Renal cortex interstitium (tissue), 15 donors: ENCODE measurements at places on chromosomes 7 and 10.

DNA sequence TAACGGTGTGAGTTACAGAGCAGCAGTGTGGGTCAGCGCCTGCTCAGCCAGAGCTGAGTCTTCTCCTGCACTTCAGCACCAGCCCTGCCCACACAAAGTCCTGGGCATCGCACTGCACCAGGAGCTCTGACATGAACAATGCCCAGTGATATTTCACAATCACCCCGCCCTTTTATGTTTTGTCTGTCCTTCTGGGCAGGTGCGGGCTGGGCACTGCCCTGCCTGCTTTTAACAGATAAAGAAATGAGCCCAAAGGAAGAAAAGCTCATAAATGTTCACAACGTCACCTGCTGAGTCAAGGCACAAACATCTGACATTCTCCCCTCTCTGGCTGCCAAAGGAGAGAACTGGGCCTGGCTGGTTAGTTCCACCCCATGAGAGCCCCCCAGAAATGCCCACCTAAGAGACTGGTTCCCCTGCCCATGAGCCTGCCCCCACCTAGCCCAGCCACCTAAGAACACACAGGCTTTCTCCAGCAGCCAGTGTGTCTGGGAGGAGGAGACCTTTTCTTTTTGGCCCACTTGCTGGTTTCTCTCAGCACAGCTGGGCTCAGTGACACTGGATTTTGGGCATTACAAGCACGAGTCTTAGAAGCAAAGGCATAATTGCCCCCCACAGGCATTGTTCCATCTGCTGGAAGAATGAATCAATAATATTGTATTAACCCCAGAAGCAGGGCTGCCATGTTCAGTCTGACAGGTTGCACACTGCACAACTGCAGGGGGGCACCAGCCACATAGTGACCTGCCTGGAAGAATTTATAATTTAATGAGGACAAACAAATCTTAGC is 22.3 kb downstream of the CALML3 start:
- DNase-seq, result no peak

DNA sequence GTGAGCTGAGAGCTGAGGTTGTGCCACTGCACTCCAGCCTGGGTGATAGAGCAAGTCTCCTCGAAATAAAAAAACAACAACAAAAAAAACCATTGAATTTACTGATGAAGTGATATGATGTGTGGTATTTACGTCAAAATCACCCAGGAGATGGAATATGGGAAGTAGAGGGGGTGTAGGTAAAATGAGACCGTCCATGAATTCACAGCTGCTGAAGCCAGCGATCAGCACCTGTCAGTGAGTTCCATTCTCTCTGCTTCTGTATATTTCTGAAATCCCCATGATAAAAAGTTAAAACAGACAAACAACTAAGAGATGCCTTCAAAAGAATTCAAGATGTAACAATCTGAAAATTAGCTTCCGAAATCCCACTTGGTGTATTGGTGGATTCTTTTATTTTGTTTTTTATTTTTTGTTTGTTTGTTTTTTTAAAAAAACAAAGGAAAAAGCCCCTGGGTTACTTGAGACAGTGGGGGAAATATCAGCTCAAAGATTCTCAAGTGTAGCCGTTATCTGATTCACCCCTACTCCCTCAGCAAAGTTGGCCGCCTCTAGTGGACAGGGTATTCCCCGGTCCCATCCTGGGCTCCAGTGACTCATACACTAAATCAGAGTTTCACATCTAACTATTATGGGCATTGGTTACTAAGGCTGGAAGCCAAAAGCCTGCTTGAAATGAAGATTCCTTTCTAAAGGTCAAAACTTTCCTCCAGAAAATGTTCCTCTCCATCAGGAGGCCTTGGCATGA is 76.4 kb downstream of the MAP3K8 start:
- DNase-seq, result no peak

- no peak for DNase-seq
Observed at GRCh38 chr10:13624630-13625029, 37.9 kb downstream of the PRPF18 start.

DNA sequence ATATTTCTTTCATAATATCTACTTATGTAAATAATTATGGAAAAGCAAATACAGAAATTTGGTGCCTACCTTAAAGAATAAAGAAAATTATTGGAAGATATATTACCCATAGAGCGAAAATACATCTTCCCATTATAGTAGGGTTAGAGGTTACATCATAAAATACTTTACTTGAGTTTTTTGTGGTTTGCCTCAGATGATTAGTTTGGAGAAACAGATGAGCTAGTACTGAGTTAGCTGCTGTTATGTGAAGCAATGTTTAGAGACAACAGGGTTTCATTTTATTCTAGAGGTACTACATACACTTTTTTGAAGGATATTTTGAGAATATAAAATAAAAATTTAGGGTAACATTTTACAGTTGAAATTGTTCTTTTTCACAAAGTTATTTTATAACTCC is 2.9 kb upstream of the MLLT10 start:
- no peak for DNase-seq

DNA sequence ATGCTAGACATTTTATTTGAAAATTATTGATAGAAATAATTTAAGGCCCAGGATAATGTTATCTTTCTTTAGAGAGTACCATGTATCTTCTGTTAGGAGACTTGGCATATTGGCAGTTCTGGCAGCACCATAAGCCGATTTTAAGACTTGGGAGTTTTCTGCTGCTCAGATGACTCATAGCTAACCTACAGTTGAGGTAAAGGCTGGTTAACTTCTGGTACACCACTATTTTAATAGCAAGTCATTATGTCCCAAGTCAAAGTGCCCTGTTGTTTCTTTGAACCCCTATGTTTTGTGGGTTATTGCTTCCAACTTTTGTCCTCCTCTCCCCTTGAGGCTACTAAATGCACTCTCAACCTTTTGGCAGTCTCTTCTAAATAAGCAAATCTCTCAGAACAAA is 25.2 kb downstream of the ATRNL1 start:
- DNase-seq, result no peak

DNA sequence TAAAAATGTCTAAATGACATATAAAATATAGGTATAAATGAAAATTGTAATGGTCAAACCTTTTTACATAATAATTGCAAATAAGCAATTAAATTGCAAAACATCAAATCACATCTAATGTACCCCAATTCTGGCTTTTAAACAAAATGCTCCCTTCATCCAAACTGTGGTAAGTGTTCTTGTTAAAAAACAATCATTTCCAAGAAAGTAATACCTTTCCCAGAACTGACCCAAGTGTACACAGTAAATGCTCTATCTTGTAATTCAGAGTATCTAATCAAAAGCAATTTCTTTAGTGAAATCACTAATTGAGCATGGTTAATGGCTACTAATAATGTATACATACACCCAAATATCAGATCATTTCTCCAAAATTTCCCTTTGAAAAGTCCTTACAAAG is 28.0 kb downstream of the ITGB1 start:
- DNase-seq, result no peak

GRCh38 chr10:475709-476454 is 213.6 kb downstream of the DIP2C start:
- no peak for DNase-seq

DNA sequence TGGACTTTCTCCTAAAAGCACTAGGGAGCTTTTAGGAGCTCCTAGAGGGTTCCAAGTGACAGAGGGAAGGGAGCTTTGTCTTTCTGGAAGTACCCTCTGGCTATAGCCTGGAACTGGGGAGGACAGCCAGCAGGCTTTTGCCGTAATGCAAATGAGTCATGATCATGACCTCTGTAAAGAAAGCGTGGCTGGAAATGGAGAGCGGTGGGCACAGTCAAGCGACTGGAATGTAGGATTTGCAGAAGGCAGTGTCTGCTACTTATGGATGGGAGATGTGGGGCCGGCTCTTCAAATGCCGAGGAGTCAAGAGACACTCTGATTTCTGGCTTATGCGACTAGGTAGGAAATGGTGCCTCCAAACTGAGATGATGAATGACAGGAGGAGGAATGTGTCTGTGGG is 34.6 kb upstream of the PLPP4 start:
- no peak for DNase-seq

- no peak for DNase-seq
Observed at GRCh38 chr7:157896774-157897555, 560.2 kb downstream of the DNAJB6 start.

- no peak for DNase-seq
Observed at GRCh38 chr10:78217336-78217735, 183.7 kb downstream of the RPS24 start.

DNA sequence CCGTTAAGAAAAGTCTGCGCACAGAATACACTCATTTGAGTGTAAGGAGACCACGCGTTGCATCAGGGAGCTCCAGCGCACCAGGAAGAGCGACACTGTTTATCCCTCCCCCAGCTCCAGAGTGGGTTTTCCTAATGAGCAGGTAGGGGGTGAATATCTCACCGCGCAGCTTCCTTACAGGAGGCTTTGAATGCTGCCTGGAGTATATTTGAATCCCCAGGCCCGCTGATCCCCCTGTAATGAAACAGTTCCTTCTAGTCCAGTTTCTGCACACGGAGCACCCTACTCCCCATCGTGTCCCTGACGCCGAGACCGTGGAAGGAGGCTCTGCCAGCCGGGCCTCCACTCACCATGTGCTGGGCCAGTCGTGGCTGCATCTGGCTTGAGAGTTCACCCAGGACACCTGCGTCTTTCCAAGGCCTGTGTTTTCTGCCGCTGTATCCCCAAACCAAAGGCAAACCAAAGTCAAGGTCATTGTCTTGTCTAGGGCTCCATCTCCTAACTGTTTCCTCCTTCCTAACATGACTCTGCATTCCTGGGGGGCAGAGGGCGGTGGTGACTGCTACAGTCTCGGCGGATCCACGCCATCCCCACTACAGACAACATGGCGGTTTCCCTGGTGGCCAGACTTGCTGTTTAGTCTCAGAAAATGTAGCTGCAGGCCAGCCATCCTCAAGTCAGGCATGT is 167.8 kb downstream of the USP6NL start:
- no peak for DNase-seq

DNA sequence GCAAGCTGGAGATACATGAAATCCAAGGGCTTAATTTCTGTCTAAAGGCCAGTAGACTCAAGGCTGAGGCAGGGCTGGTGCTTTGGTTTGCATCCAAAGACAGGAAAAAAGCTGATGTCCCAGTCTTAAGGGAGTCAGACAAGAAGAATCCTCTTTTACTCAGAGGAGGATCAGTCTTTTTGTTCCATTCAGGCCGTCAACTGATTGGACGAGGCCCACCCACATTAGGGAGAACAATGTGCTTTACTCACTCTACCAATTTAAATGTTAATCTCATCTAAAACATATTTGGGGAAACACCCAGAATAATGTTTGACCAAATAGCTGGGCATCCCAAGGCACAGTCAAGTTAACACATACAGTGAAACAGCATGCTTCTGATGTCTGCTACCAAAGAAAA is 388.5 kb upstream of the CHRM2 start:
- DNase-seq, result no peak

GRCh38 chr7:131816391-131817007 is 260.1 kb upstream of the PODXL start:
- no peak for DNase-seq

GRCh38 chr7:151249034-151249731 is 689 bp upstream of the SMARCD3 start:
- no peak for DNase-seq

DNA sequence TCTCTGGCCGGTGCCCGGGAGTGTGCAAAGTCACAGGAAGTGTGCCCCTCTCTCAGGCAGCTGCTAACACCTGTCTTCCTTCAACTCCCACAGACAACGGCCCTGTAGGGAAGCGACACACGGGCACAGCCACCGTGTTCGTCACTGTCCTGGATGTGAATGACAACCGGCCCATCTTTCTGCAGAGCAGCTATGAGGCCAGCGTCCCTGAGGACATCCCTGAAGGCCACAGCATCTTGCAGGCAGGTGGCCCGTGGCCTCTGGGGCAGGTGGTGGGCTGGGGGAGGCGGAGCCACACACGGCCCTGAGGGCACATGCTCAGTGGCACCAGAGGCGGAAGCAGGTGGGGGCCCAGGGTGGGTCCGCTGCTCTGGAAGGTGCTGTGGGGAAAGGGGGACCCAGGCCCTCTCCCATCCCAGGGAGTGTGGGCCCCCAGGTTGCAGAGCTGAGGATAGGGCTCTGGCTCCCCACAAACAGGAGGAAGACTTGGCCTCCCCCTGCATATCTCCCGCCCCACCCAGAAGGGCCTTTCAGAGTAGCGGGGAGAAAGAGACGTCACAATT is 6.9 kb downstream of the C10orf105 start:
- DNase-seq, result no peak

GRCh38 chr10:83127942-83128575 is 1011.2 kb upstream of the GHITM start:
- DNase-seq, result no peak

GRCh38 chr7:133183042-133183794 is 69.7 kb upstream of the EXOC4 start:
- DNase-seq, result no peak

GRCh38 chr10:59854571-59854970 is 51.8 kb downstream of the CCDC6 start:
- DNase-seq, result no peak

DNA sequence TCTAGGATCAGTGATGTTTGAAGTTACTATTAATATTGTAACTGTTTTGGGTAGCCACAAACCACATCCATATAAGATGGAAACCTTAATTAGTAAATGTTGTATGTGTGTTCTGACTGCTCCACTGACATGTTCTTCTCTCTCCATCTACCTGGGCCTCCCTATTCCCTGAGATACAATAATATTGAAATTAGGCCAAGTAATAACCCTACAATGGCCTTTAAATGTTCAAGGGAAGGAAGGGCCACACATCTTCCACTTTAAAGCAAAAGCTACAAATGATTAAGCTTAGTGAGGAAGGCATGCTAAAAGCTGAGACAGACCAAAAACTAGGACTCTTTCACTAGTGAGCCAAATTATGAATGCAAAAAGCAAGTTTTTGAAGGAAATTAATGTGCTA is 176.4 kb upstream of the ANK3 start:
- no peak for DNase-seq
